Spinal cord (tissue), 10 donors: ENCODE measurements at places on chromosomes 13 and 19. TPM values are rescaled to one million over a fixed set of nuclear protein-coding genes. Genes with fewer than 3 reads are reported as not detected.
A peak's percentile ranks its signal among the peaks of the same experiment; 100 is the strongest.

DNA sequence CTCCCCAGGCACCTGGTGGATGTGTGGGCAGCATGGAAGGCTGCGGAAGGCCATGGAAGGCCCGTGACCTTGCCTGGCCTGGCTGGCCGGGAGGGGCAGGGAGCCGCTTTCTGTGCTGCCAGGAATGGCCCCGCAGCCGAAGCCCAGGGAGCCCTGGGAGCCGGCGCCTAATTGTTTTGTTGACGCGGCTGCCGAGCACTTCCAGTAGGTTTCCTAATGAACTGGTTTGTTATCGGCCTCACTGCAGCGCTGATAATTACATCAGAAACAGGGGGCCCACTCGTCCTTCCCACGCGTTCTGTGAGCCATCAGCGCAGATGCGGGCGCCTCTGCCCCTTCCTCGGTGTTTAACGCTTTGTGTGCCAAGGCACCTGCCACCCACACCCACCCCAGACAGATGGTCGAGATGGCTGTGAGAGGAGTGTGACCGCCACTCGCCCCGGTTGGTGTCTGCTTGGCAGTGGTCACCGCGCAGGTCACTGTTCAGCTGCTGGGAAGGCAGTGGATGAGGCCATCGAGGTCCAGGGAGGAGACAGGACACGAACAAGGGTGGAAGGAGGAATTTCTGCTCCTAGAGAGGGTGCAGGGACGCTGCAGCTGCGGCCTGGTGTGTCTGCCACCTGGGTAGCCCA lies 124.5 kb downstream of the KDM4B start:
- peak; percentile 94 for DNase-seq

MYO1F gene
- 4.5 TPM for total RNA-seq

- DNase-seq: no peak
These were observed 431.1 kb downstream of the EFNB2 start for GRCh38 chr13:106104281-106104901.

- DNase-seq: no peak
These were observed 22.5 kb downstream of the DHRS12 start for GRCh38 chr13:51781246-51782022.

- no peak for DNase-seq
These were observed 98.8 kb upstream of the CACNA1A start for GRCh38 chr19:13604902-13605586.

GPC6 gene
- 68.8 TPM for total RNA-seq

LIM2 gene
- not detected for total RNA-seq

- DNase-seq: no peak
These were observed 95.2 kb upstream of the CLDN10 start for GRCh38 chr13:95457294-95457693.

DNA sequence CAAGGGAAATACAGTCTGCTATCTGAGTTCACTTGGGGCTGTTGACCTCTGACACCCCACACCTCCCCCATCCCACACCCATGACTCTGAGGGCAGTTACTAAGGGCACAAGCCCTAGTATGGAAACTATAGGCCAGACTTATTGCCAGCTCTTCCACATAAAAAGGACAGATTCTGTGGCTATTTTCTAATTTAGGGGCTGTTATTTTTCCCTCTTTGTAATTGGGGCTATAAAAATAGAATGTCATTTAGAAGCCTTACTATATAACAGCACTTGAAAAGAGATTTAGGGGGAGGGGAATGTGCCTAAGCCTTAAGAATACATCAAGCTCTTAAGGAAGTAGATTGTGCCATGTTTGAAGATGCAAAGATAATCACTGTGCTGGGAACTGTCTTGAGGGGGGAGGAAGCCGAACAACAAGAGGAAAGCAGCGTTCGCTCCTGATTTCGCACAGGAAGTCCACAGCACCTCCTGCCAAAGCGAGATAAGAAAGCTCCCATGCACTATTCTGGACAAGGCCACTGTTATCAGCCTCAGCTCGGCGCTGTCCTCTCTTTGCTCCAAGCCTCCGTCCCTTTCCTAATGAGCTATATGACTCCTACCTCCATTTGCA lies 86.6 kb downstream of the FLT1 start:
- DNase-seq: no peak

ZNF577 gene
- total RNA-seq: 31.0 TPM

POLRMT gene
- total RNA-seq: 40.8 TPM

DNA sequence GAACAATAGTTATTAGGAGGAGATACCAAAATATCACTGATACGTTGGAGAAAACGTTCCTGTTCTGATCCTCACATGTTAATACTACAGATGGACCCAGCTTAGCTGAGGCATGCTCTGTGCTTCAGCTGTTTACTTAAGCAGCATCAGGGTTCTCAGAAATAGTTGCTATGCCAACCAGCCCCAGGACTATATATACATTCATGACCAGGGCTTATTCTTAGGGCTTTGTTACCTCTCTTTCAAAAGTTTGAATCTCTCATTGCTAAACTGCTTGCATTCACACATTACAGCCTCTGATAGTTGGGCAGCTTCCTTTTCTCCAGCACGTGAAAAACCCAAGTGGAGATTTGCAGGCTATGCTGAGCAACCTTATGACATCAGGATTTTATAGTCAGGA lies 800.4 kb downstream of the DIAPH3 start:
- DNase-seq: no peak

NKG7 gene
- total RNA-seq: 6.0 TPM

DNA sequence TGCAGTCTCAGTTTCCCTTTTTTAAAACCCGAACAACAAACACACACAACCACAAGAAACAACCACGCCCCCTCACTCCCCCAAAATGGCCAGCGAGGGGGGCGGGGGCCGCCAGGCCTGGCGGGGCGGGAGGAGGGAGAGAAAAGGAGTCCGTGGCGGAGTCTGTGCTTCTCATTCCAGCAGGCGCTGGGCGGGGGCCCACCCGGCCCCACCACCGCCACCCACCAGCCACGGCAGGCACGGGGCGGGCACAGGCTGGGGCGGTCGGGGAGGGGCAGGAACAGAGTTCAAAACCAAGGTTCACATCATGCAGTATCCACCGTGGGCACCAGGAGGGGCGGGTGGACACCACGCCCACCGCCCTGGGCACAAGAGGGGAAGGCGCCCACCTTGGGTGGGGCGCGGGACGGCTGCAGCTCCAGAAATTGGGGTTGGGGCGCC lies 12.9 kb downstream of the DPF1 start:
- no peak for DNase-seq

GRCh38 chr13:65929436-65929835 lies 1300.7 kb downstream of the PCDH9 start:
- no peak for DNase-seq

DNA sequence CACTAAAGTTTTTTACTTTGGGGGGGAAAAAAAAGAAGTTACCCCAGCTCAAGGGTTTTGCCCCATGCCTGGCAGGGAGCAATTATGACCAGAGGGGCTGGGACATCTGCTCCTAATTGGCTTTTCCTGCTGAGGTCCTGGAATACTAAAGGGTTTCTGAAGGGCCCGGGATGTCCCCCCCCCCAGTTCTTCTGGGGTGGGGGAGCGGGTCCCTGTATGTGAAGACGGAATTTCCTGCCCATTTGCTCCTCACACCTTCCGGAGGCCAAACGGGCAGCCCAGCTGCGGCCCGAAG lies 1.1 kb upstream of the DLL3 start:
- no peak for DNase-seq

- DNase-seq: peak; percentile 25
These were observed 536 bp upstream of the AKAP8 start for GRCh38 chr19:15379999-15380647.

- DNase-seq: no peak
These were observed 451 bp upstream of the ICAM5 start for GRCh38 chr19:10289167-10289835.

CPT1C gene
- total RNA-seq: 32.4 TPM

DNA sequence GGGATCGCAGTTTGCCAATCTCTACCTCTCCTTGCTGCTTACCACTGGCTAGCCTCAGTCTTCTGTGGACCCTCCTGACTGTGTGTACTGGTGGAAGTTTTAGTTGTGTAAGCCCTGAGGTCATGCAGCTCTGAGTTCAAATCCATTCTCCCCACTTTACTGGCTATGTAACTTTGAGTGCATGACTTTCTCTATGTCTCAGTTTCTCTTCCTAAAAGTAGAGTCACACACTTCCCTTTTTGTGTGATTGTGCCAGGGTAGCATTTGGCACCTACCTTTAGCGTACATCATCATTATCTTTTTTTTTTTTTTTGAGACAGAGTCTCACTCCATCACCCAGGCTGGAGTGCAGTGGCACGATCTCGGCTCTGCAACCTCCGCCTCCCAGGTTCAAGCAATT lies 70.3 kb downstream of the MAP4K1 start:
- no peak for DNase-seq

FGF22 gene
- total RNA-seq: 0.72 TPM

GRCh38 chr19:5676105-5676771 lies 4.1 kb downstream of the MICOS13 start:
- no peak for DNase-seq

GRCh38 chr13:113304121-113304520 lies 7.1 kb downstream of the LAMP1 start:
- DNase-seq: no peak

SRRM5 gene
- total RNA-seq: 0.10 TPM

THSD8 gene
- total RNA-seq: 8.7 TPM
